ENCODE measurements at places on chromosomes 16 and 17.

DNA sequence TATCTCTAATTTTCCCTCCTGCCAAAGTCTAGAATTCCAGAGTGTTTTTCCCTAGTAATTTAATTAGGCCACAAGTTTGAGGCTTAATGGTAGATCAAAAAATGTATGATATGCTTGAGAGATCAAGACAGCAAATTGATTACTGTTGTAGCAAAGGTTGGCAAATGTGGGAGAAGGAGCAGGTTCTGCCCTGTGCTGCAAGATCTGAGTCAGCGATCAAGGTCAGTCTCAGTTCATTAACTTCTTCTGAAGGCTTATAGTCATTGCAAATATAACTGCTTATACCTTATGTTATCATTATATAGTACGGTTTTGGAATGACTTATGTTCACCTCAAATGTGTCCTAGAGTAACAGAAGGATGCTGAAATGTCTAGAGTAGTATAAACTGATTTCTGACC is 231.1 kb upstream of the TBX2 start:
- no peak for DNase-seq

DNA sequence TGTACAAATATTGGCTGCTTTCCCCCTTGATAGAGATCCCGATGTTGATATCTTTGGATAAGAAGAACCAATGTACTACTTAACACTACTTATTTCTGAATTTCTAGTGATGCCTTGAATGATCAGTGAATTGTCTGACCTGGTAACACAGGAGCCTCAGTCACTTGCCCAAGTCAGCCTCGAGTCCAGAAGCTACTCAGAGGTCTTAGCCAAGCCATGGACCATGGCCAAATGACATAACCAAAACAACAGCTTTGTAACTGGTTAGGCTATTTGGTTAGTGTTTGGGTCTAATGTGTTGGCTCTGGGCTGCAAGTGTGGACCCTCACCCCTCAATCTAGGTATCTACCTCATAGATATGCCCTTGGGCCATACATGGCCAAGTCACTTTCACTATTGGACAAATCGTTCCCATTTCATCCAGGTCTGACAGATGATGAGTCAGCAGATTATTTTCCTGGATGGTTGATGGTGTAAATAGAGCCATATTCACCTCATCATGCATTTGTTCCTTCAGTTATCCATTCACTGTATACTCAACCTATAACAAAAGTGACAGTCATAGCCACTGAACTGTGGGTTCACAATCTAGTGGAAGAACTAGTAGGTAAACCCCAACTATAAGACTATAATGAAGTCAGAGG is 3.5 kb downstream of the RBFOX1 start:
- no peak for DNase-seq

- DNase-seq: no peak
These were observed 180.1 kb downstream of the HS3ST3A1 start for GRCh38 chr17:13421581-13422130.

GRCh38 chr17:68600067-68600930 is 868 bp downstream of the FAM20A start:
- no peak for DNase-seq

- DNase-seq: no peak
These were observed 381.3 kb upstream of the MAF start for GRCh38 chr16:79981814-79982213.

- no peak for DNase-seq
These were observed 486 bp downstream of the PIGS start for GRCh38 chr17:28570716-28571360.

- DNase-seq: no peak
These were observed 87.7 kb downstream of the C16orf95 start for GRCh38 chr16:87229230-87230188.

DNA sequence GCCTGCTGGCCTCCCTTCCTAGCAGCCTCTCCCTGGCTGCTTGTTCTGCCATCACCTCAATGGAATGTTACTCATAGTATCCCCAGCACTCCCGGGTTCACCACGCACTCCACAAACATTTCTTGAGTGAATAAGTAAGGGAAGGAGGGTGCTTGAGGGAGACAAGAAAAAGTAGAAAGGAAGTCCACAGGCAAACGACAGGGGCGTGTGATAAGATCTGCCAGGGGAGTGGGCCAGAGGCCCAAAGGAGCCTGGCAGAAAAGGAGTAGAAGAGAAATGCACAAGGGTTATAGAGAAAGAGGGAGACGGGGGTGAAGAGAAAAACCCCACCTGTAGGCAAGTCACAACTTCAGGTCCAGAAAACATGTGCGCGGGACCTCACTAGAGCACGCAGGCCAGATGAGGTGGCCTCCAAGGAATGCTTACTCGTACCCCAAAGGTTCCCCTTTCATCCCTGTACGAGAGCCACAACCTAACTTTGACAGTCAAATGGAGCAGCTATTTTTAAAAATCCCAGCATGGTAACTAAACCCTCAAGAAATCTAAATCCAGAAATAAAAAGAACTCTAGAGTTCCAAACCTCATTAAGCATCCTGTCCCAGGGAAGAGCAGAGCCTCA is 6.6 kb downstream of the ZDHHC7 start:
- no peak for DNase-seq

DNA sequence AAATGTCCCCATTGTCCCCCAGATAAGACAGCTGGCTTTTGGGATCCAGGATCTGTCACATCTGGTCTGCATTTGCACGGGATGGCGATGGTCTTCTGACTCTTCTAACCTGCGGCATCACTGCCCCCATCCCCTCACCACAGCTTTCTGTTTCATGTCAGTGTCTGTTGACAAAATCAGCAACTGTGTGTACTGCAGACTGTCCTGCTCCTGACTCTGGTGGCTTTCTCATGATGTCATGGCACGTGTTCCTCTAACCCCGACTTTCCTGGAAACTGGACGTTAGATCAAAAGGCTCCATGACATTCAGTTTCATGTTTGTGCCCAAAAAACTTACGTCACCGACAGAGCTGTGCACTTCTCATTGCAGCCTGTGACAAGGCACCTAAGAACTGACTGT is 30.1 kb upstream of the CPNE2 start:
- peak; percentile 40 for DNase-seq

- no peak for DNase-seq
These were observed 267.1 kb downstream of the C16orf95 start for GRCh38 chr16:87050142-87050541.

- no peak for DNase-seq
These were observed 6.5 kb downstream of the TMEM170A start for GRCh38 chr16:75458029-75458428.

GRCh38 chr17:47744168-47745036 is 11.4 kb downstream of the TBX21 start:
- no peak for DNase-seq

GRCh38 chr16:10983159-10983558 is 38.8 kb downstream of the CLEC16A start:
- DNase-seq: no peak

DNA sequence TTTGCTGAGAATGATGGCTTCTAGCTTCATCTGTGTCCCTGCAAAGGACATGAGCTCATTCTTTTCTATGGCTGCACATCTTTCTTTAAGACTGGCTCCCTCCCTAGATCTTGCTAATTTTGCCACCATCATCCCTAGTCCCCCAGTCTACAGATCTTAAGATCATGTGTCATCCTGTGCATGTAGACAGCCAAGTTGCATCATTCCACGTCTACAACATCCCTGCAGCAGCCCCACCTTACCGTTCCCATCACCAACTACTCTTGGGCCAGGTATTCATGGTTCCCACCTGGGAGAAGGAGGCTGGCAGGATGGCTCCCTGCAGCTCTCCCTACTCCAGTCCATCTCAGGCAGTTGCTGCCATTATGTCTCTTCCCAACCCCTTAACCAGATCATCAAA is 12.3 kb downstream of the CPPED1 start:
- no peak for DNase-seq

All from muscle of arm (tissue), 14 donors.